Neural crest cell (in vitro differentiated cells): ENCODE measurements at places on chromosomes 11 and 22. TPM values are rescaled to one million over a fixed set of nuclear protein-coding genes. Genes with fewer than 3 reads are reported as not detected.
A peak's percentile ranks its signal among the peaks of the same experiment; 100 is the strongest.

- DNase-seq = no peak
Observed at GRCh38 chr11:41714101-41714500, 254.6 kb upstream of the LRRC4C start.

DNA sequence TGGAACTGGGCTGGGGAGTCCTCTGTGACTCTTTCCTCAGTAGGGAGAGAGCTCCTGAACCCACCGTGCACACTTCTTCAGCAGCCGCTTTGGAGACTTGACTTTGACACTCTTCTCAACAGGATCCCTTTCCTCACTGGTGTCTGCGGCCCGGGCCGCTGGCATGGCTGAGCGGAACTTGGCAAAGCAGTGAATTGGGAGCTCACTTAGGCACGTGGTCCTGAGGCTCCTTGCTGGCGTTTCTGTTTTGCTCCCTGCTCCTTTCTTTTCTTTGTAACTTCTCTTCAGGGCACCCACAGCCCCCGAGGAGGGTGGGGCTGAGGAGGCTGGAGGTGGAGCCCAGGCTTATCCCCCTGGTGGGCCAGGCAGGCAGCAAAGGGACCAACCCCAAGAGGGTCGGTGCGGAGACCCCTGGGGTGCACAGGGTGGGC lies 8.4 kb upstream of the KCNQ1OT1 start:
- DNase-seq = no peak

DNA sequence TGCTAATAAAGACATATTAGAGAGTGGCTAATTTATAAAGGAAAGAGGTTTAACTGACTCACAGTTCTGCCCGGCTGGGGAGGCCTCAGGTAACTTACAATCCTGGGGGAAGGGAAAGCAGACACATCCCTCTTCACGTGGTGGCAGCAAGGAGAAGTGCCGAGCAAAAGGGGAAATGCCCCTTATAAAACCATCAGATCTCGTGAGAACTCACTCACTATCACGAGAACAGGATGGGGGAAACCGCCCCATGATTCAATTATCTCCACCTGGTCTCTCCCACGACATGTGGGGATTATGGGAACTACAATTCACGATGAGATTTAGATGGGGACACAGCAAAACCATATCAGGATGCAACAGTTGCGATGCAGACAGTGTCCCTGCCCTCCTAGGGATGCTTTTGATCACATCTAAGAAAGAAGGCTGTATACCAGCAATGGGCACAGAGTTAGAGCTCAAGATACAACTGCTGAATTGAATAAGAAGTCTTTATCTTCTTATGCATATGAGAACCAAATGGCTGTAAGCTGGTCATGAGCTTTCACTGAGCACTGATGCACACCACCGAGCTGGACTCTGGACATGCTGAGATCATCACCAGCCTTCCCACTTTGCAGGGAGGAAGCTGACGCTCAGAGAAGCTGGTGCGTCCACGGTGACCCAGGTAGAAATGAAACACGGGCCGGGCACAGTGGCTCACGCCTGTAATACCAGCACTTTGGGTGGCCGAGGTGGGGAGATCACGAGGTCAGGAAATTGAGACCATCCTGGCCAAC lies 255.2 kb downstream of the MN1 start:
- no peak for DNase-seq

DNA sequence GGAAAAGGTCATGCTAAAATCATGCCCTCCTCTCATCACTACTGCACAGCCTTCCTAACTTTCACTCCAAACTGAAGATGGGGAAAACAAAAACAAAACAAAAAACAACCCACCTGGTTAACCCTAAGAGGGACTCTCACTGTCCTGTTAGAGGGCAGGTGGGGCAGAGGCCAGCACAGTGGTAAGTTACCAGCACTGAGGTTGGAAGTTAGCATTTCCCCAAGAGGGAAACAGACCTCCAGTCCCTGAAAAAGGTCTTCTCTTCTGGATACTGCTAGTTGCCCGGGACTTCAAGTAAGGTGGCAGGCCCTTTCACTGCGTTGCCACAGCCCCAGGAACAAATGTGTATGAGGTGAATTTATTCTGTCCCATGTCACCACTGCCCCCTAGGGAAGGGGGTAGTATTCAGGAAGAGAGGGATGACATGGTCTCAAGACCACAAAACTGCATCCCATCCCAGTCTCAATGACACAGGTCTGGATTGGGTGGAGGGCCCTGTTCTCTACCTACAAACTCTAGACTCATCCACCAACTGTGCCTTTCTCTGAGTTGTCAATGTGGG lies 792 bp upstream of the ADAMTS8 start:
- DNase-seq = no peak

The TMEM132A gene
- total RNA-seq = 195 and 216 TPM in 2 replicates

The PRR33 gene
- not detected in 2 replicates for total RNA-seq

- DNase-seq = no peak
Observed at GRCh38 chr11:64102005-64102738, 63.7 kb downstream of the MACROD1 start.

The CEP57 gene
- 81.7 and 82.0 TPM in 2 replicates for total RNA-seq

GRCh38 chr11:110430267-110431050 lies 711 bp downstream of the FDX1 start:
- DNase-seq = peak; percentile 7

- no peak for DNase-seq
Observed at GRCh38 chr11:123196060-123196714, 1.1 kb upstream of the CLMP start.

The RTN4RL2 gene
- total RNA-seq = 2.4 and 3.4 TPM in 2 replicates

The LRRC56 gene
- 2.1 and 2.4 TPM in 2 replicates for total RNA-seq
